ENCODE measurements at places on chromosomes 6 and 20.

GRCh38 chr20:31843881-31844280 is 1.5 kb downstream of the FOXS1 start:
- DNase-seq, result no peak

DNA sequence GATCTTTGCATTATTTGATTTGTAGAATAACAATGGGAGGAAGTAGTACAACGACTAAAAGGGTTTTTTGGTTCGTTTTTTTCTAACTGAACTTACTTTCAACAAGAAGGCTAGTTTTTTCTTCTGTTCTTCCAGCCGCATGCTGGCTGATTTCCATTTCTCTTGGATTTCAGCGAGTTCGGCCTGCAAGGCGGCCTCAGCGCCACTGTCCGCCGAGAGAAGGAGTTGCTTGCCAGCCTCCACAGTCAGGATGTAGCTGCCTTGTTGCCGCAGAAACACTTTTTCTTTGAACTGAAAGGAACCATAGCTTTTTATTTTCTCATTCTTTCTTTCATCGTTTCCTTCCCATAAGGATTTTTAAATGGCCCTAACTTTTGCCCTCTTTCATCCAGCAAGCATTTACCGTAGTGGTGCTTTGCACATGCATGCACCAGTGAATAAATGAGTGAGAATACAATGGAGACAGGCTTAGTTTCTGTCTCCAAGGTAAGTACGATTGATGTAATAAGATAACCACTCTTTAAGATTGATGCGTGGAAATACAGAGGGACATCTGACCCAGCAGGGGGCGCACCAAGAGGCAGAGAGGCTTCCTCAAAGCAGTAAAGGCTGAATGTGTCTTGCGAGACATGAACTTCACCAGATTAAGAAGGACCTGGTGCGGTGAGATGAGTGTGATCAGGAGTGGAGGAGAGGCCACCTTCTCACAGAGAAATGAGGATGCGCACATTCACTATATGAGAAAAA is 398.8 kb downstream of the ESR1 start:
- peak; percentile 27 for DNase-seq

DNA sequence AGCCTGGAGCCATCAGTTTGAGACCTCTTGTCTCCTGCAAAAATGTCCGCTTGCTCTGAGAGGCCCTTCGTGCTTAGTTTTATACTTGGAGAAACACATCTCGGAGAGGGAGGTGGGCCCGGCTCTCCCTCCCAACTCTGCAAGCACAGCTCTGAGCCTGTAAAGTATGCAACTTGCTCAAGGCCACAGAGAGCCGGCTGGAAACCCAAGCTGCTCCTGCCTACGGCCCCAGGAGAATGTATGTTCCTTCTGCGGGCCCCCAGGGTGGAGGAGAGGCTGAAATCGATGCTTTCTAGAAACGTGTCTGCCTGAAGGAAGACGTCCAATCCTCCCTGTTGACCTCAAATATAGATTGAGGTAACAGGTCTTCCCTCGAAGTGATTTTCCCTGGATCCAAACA is 205.4 kb downstream of the PREX1 start:
- no peak for DNase-seq

DNA sequence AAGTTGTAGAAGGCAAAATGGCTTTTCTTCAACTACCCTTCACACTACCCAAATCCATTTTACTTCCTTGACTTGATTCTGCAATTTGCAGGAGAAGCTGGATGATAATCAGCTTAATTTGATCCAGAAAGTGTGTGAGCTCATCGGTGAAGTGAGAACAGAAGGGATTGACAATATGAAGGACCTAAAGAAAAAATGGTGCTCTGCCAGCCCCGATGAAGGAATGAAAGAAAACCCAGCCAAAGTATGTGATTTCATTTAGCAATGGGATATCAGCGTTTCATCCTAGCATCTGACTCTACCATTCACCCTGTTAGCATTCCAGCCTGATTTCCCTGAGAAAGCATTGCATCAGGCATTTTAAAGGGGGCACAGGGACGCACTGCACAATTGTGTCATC is 41.5 kb downstream of the CD164 start:
- DNase-seq, result peak; percentile 44

DNA sequence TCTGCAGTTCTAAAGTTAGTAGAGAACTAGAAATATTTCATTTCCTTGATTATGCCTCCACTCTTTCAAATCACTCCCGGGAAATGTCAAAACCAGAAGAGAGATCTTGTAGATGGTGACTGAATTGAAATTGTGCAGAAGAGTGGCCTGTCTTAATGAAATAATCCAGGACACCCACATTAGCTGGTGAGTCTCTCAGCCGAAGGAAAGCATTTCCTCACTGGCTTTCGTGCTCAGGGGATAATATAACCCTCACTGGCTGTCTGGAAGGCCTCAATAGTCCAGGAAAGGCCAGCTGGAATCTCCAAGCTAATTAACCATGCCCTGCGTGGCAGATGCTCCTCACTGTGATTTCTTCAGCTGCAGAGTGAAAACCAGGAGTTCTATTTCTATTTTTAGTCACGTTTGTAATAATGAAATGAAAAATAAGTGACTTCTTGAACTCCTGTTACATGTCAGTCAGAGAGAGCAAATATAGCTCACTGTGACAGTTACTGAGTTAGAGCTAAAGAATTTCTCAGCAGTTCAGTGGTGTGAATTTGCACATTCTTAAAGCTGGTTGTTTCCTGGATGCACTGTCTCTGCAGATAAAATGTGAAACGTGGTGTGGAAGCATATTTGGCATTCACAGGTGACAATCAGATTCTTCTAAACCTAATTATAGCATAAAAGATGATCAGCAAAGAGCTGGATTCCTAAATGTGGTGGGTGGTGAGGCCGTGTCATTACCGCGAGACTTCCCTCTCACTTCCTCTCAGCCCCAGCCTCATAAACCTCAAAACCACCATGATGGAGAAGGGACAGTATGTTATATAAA is 211.7 kb downstream of the LMBRD1 start:
- DNase-seq, result no peak

DNA sequence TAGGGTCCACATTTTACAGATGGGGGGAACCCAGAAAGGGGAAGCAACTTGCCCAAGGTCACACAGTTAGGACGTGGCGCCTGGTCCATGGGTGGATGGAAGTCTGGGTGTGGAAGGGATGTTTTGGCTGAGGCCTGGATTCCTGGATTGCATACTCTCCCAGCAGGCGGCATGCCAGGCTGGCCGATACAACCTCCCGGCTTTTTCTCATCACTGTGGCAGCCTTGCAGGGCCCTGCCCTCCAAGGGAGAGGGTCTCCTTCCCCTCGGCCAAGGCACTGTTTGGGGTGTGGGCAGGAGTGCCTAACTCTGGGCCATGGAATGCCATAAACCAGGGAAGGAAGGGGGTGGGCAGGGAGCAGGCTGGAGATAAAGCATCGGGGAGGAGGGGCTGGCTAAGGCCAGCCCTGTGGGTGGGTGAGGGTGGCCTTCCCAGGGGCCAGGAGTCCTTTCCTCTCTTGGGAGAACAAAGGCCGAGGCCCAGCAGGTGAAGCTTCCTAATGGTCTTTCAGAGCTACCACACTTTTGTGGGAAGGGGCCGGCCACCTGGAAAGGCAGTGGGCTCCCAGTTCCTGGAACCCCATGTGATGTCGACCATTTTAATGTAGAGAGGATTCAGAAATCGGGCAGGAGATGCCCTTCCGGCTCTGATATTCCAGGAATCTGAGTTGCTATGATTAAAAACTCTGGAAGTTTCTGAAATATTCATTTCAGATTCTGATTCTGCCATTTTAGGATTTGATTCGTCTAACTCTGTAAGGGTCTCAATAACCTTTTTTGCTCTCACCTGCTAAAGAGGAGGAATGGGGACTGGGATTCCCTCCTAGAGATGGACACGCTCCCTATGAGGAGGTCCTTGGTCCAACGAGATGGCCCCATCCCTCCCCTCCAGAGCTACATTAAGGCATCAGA is 4.2 kb downstream of the FOXS1 start:
- peak; percentile 72 for DNase-seq

- no peak for DNase-seq
Observed at GRCh38 chr20:60477958-60478357, 519.7 kb downstream of the CDH26 start.

DNA sequence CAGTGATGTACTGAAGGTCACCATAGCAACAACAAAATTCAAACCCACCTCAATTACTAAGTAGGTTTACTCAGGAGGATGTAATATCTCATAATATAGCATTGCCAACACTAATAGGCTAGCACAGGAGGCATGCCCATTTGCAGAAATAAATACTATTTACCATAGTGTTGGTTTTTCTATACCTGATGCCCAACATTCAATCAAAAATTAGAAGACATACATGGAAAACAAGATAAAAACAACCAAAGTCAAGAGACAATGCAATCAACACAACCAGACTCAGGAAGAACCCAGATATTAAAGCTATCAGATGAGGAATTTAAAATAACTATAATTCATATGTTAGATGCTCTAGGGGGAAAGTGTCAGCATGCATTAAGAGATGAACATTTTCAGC is 14.3 kb upstream of the TXNDC5 start:
- no peak for DNase-seq

DNA sequence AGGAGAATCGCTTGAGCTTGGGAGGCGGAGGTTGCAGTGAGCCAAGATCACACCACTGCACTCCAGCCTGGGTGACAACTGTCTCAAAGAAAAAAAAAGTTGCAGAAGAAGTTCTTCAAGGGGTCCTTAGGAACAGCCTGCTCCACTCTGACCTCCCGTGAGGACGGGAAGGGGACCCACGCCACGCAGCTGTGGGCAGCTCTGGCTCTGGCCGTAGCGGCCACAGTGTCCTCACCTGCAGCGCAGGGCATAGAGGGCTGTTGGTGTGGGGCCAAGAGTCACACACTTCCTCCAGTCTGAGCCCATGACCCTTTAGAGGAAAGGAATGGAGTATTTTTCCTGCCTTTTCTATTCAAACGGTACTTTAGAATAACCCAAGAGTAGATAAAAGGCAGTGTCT is 5.4 kb downstream of the NTSR1 start:
- no peak for DNase-seq

GRCh38 chr20:34090645-34091044 is 21.4 kb downstream of the EIF2S2 start:
- no peak for DNase-seq

DNA sequence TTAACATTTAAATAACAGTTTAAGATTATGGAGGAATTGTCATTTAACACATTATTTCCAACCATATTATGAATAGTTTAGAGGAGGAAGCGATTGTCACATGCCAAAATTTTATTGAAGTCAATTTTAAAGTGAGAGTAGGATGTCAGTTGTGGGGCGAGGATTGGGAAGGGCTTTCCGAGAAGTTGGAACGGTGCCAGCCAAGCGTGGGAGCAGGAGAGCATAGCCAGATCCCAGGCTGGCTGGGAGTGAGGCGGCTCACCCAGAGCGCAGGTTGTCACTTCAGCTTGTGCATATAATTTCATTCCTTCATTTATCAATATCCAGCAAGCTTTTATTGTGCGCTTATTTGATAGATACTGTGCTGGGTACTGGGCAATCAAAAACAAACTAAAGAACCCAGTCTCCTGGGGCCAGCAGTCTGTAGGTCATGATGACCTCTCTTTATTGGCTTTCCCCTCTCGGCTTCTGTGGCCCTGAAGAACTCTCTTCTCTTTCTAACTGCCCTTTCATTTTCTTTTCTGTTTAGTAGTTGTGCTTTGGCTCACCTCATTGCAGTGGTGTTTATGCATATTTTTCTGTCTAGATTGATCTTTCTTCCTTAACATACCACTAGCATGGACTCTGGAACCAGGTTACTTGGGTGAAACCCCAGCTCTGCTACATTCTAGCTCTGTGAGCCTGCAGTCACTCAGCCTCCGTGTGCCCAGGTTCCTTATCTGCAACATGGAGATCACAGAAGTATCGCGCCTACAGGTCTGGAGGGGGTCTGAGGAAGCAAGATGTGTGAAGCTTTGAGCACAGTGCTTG is 6.4 kb downstream of the CEP43 start:
- DNase-seq, result no peak
